ENCODE measurements at places on chromosomes 7 and 10.

DNA sequence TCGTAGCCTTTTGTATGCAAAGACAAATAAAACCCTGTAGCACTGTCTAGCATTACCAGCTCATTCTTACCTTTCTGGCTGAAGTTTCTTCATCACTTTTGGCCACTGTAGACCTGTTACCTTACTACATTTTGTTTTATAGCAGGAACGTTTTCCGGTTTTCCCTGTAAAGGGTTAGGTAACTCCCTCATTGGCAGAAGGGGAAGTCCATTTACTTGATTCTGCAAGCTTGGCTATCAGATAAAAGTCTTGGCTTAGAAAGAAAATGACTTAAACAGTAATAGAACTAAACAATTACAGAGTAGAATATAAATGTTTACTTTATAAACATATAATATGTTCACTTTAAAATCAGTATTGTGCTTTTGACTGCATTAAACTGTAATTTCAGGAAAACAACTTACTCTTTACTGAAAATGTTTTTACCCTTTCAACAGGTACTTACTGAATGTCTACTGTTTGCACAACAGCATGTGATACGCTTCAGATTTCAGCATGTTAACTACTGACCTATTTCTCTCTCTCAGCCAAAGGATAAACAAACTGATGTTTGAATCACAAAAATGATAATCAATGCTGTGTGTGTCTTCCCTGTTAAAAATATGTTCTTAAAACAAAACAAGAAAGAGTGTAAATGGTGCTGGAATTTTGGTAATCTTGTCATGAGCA is 67.1 kb downstream of the OTUD1 start:
- DNase-seq = no peak

- no peak for DNase-seq
Measured at GRCh38 chr10:13614530-13615332, 28.0 kb downstream of the PRPF18 start.

GRCh38 chr10:43000651-43001426 is 76.0 kb upstream of the RET start:
- no peak for DNase-seq

- DNase-seq = no peak
Measured at GRCh38 chr7:4769761-4770160, 5.7 kb upstream of the AP5Z1 start.

- no peak for DNase-seq
Measured at GRCh38 chr7:114989531-114989930, 67.6 kb downstream of the MDFIC start.

DNA sequence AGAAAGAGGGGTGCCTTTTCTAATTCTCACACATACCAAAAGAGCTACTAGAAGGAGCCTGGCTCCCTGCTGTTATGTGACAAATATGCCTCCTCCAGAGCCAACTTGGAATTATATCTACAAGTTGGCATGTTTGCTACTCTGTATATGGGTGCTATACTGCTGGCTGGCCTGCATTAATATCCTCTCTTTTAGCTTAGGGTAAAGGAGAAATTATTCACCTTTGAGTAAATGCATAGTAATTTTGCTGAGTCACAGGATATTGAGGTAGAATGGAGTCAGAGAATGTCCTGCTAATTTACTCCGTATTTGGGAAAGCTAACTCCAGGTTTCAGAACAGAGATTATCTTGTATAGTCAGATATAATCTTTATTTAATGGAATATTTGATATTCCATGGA is 24.2 kb upstream of the LIPN start:
- DNase-seq = no peak

- DNase-seq = peak; percentile 90
Measured at GRCh38 chr10:69088801-69089501, 1.0 kb downstream of the SRGN start.

DNA sequence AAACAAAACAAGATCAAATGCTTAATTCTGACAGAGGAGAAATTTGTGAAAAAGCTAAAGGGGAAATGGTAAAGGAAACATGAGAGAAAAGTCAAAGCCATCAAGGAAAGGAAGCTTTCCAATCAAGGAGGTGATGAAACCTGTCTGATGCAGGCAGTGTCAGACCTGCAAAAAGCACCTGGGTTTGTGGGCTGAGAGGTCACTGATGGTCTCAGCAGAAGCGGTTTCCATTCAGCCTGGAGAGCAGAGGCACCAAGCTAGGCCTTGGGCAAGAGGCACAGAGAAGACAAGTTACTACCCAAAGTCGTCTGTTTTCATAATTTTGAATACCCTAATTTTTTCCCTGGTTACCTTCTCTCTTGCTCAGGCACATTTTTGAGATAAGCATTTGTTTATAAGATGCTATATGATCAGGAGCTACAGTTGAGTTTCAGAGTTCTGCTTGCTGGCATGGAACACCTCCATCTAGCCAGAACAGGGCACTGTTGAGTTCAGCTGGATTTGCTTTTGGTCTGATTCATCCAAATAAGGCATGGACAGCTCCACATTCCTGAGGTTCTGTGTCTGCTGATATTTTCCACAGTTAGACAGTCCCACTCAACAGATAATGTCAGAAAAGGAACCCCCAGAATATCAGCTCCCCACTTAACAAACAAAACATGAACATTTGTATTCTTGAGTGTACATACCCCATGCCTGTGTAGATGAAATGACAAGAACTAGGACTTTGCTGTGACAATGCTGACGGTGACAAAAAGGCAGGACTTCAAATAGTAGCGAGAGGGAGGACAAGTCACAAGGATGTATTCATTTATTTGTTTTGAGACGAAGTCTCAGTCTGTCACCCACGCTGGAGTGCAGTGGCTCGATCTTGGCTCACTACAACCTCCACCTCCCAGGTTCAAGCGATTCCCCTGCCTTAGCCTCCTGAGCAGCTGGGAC is 4.9 kb upstream of the PPIA start:
- no peak for DNase-seq

DNA sequence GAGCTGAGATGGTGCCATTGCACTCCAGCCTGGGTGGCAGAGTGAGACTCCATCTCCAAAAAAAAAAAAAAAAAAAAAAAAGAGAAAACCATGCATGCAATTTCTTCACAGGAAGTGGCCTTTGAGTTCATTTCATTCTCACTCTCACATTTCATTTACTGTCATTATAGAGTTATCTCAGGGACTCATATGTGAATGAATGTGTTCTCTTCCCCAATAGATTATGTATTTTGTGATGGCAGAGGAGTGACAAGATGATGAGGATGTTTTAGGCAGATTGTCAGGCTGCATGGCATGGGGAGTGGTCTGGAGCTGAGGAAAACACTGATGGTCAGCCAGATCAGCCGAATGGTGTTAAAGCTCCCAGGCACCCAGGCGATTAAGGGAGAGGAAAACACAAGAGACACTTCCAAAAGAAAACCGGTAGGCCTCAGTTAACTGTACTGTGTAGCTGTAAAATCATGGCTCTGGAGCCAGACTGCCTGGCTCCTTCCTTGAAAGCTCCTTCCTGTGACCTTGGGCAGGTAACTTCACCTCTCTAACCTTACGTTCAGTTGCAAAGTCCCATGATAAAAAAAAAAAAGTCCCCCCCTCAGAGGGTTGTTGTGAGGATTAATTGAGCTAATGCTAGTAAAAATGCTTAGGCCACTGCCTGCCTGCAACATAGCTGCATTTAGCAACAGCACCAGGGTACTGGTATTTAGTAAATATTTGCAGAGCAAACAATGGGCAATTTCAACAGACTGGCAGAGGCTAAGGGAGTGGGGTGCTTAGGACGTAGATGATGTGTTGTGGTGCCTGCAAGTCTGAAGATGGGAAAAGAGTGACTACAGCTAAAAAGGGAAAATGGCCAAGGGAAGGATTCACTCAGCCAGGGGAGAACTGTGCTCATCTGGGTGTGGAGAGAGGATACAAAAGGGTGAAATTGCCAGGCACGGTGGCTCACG is 6.9 kb downstream of the FRAT2 start:
- peak; percentile 51 for DNase-seq

GRCh38 chr10:43119416-43120115 is 18.7 kb upstream of the CSGALNACT2 start:
- no peak for DNase-seq

DNA sequence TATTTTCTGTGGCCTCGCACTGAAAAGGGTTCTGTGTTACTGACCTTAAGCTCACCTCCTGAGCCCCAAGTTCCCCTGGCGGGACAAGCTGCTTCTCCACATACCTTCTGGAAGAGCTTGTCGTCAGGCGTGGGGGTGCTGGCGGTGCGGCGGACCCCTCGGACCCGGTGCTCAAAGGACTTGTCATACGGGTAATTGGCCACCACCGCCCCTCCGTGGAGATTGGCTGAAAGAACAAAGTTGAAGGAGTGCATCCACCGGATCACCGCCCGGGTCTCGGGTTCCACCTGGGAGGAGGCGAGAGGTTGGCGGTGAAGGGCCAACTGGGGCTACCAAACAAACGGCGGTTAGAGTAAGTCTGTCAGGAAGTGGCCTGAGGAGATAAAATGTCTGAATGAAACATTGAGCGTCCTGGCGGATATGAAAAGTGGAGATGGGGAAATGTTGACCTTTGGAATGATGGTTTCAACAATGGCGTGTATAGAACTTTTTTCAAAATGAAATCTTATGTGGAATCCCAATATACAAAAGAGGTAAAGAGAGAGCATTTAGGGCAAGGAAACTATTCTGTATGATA is 16.5 kb downstream of the CPN1 start:
- DNase-seq = no peak

GRCh38 chr10:63798599-63799498 is 277.6 kb downstream of the REEP3 start:
- no peak for DNase-seq

DNA sequence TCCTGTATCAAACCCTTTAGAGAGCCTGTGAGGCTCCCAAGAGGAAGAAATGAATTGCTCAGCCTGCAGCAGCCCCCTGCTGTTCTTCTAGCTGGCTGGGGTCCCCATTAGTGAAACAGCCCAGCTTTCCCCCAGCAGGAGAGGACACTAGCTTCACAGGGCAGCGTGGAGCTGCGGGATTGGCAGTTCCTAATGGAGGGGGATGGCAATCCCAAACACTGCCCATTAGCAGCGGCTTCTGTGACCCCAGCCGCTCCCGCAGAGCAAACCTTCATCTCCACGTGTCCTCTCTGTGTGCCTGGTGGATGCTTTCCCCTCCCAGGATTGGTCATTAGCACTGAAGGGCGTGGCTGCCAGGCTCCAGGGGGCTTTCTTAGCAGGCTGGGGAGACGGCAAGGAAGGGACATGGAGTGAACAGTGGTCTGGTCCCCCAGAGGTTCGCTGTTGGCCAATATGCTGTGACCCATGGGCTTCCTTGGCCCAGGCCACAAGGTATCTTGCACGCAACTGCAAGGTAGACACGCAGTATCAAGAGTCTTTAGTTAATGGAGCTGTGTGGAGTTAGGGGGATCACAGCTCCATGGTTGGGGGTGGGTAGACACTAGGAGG is 322.5 kb upstream of the ZMIZ1 start:
- DNase-seq = no peak

- no peak for DNase-seq
Measured at GRCh38 chr10:5835446-5836095, 22.3 kb upstream of the GDI2 start.

GRCh38 chr7:80014511-80014910 is 120.1 kb upstream of the GNAI1 start:
- no peak for DNase-seq

DNA sequence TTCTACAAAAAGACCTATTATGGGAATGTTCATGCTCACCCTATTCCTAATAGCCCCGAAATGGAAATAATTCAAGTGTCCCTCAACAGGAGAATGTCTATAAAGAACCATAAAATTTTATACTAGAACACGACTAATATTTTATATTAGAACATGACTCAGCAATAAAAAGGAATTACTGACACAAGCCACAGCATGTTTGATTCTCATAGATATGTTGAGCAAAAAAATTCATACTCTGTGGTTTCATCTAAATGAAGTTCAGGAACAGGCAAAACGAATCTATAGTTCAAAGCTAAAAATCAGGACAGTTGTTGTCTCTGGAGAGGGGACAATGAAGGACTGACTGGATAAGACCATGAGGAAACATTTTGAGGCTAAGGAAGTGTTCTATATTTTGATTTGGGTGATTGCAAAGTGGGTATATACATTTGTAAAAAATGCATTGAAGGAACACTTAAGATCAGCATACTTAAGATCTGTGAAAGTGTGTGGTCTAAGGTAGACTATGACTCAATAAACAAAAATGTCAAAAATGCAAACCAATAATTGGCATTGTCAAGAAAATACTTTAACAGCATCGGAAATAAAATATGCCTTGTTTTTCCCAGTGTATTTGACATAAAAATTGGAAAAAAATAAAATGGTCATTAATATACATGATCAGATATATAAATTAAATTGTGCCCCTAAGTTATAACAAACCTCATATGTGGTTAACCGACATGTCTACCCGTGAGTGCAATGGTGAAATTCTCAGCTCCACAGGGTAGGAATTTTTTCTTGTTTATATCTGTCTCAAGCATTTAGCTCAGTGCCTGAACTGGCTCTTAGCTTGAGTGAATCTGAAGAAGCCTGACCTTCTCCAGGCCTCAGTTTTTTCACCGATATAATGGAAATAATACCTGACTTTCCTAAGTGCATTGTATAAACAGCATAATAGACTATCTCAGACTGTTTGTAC is 124.9 kb upstream of the CTTNBP2 start:
- DNase-seq = no peak

DNA sequence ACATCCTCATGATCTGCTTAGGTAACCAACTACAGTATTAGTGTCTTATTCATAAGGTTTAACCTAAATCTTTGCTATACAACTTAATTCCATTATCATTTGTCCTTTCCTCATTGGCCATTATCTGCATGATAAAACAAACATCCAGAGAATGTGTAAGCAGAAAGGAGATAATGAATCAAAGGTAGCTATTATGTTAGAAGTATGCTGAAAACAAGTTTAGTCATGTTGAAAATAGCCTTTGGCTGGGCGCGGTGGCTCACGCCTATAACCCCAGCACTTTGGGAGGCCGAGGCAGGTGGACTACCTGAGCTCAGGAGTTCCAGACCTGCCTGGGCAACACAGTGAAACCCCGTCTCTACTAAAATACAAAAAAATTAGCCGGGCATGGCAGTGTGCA is 78.2 kb downstream of the NT5C2 start:
- no peak for DNase-seq

DNA sequence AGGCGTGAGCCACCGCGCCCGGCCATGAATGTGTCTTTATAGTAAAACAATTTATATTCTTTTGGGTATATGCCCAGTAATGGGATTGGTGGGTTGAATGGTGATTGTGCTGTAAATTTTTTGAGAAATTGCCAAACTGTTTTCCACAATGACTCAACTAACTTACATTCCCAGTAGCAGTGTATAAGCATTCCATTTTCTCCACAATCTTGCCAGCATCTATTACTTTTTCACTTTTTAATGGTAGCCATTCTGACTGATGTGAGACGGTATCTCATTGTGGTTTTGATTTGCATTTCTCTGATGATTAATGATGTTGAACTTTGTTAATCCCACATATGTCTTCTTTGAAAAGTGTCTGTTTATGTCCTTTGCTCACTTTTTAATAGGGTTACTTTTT is 1187.9 kb downstream of the XPNPEP1 start:
- no peak for DNase-seq

- DNase-seq = no peak
Measured at GRCh38 chr10:47092376-47092775, 181.1 kb downstream of the PTPN20 start.

All from activated CD4-positive, alpha-beta T cell treated with anti-CD3 and anti-CD28 coated beads, Interleukin-2, amount 50 U/mL, for 16 hours (primary cell).